ENCODE measurements at places on chromosomes 5 and 9. TPM values are rescaled to one million over a fixed set of nuclear protein-coding genes. Genes with fewer than 3 reads are reported as not detected.

TEX48 gene
- total RNA-seq: not detected

PCDHB2 gene
- 1.8 TPM for total RNA-seq

FNIP1 gene
- 39.4 TPM for total RNA-seq

ARL14EPL gene
- not detected for total RNA-seq

FOXI1 gene
- not detected for total RNA-seq

TEK gene
- not detected for total RNA-seq

F12 gene
- 6.0 TPM for total RNA-seq

SPRY4 gene
- total RNA-seq: 33.6 TPM

ENTREP1 gene
- 2.7 TPM for total RNA-seq

ECSCR gene
- not detected for total RNA-seq

LCN10 gene
- total RNA-seq: not detected

CXCL14 gene
- total RNA-seq: not detected

FGF1 gene
- total RNA-seq: not detected

C9orf153 gene
- total RNA-seq: 0.98 TPM

ADAMTS19 gene
- not detected for total RNA-seq

PRUNE2 gene
- total RNA-seq: 90.9 TPM

FUT7 gene
- total RNA-seq: not detected

RLN2 gene
- total RNA-seq: not detected

PCBD2 gene
- 6.7 TPM for total RNA-seq

PALM2AKAP2 gene
- 0.75 TPM for total RNA-seq

SLC6A7 gene
- total RNA-seq: not detected

SAXO1 gene
- total RNA-seq: not detected

UAP1L1 gene
- total RNA-seq: 22.5 TPM

SEMA6A gene
- total RNA-seq: 39.0 TPM

SNCAIP gene
- not detected for total RNA-seq

CCDC187 gene
- total RNA-seq: not detected

ECM2 gene
- total RNA-seq: not detected

FAM169A gene
- total RNA-seq: 10.2 TPM

CFAP157 gene
- 0.11 TPM for total RNA-seq

LCN9 gene
- not detected for total RNA-seq

PCDHGA7 gene
- 0.71 TPM for total RNA-seq

FAM221B gene
- total RNA-seq: not detected
